ENCODE measurements at places on chromosomes 5 and 9. TPM values are rescaled to one million over a fixed set of nuclear protein-coding genes. Genes with fewer than 3 reads are reported as not detected.

The PFN3 gene
- not detected for total RNA-seq

The SPATA9 gene
- not detected for total RNA-seq

The SPATA31D4 gene
- total RNA-seq, result not detected

The FAM151B gene
- 0.47 TPM for total RNA-seq

The KIF4B gene
- not detected for total RNA-seq

The LAMC3 gene
- not detected for total RNA-seq

The WDR41 gene
- 33.0 TPM for total RNA-seq

The RUSC2 gene
- total RNA-seq, result 0.24 TPM

The RASEF gene
- not detected for total RNA-seq

The ENTPD2 gene
- total RNA-seq, result not detected

The PDE6A gene
- not detected for total RNA-seq

The PCDHA9 gene
- not detected for total RNA-seq

The GRM6 gene
- not detected for total RNA-seq

The NRARP gene
- total RNA-seq, result 1.9 TPM

The GIN1 gene
- total RNA-seq, result 12.6 TPM

The OGN gene
- not detected for total RNA-seq

The GFI1B gene
- total RNA-seq, result 0.07 TPM

The ELL2 gene
- 52.9 TPM for total RNA-seq

The VAV2 gene
- 92.9 TPM for total RNA-seq

The GLRA1 gene
- not detected for total RNA-seq

The IQGAP2 gene
- 8.8 TPM for total RNA-seq

The SLC46A2 gene
- total RNA-seq, result not detected

The BTNL8 gene
- not detected for total RNA-seq

The ATOSB gene
- 7.2 TPM for total RNA-seq

The GPBP1 gene
- total RNA-seq, result 130 TPM

The ABCA1 gene
- total RNA-seq, result 2.3 TPM

The CD74 gene
- 5,628 TPM for total RNA-seq

The IFNB1 gene
- total RNA-seq, result not detected

The NDUFB6 gene
- 34.4 TPM for total RNA-seq

The LTC4S gene
- total RNA-seq, result 2.7 TPM

The PCDHB7 gene
- total RNA-seq, result not detected

The TICAM2 gene
- 13.3 TPM for total RNA-seq

The IL5 gene
- not detected for total RNA-seq

All from activated B cell treated with CpG ODN at 0.5 μM for 24 hours (primary cell).